Epithelial cell of alveolus of lung (primary cell): ENCODE measurements at places on chromosomes 2 and 18. TPM values are rescaled to one million over a fixed set of nuclear protein-coding genes. Genes with fewer than 3 reads are reported as not detected.

Gene COLEC11
- total RNA-seq = 2.9 and 3.5 TPM in 2 replicates

Gene CD207
- not detected in 2 replicates for total RNA-seq

Gene AQP12A
- total RNA-seq = not detected in 2 replicates

Gene FOXD4L1
- total RNA-seq = under 0.01 and 0.16 TPM in 2 replicates

Gene CXCR1
- not detected in 2 replicates for total RNA-seq

Gene PSTPIP2
- 3.3 and 11.2 TPM in 2 replicates for total RNA-seq

Gene LOXL3
- total RNA-seq = 18.6 and 25.8 TPM in 2 replicates

Gene CD8B
- total RNA-seq = not detected in 2 replicates

Gene PARD6G
- total RNA-seq = 5.9 and 10.8 TPM in 2 replicates

Gene FOXI3
- not detected in 2 replicates for total RNA-seq

Gene MBD5
- 11.5 and 26.3 TPM in 2 replicates for total RNA-seq

Gene RAB27B
- total RNA-seq = 0.08 and 7.5 TPM in 2 replicates

Gene DCAF17
- 8.8 and 11.3 TPM in 2 replicates for total RNA-seq

Gene PDE1A
- 0.13 and 15.3 TPM in 2 replicates for total RNA-seq

Gene CAMKMT
- 1.4 and 2.7 TPM in 2 replicates for total RNA-seq

Gene SP5
- total RNA-seq = not detected in 2 replicates

Gene PAX3
- not detected in 2 replicates for total RNA-seq

Gene CFLAR
- 23.7 and 62.8 TPM in 2 replicates for total RNA-seq

Gene ZDBF2
- total RNA-seq = 5.7 and 7.3 TPM in 2 replicates

Gene STARD6
- not detected in 2 replicates for total RNA-seq

Gene PPP4R1
- 53.9 and 55.1 TPM in 2 replicates for total RNA-seq

Gene DSG1
- total RNA-seq = not detected in 2 replicates

Gene ATOH8
- total RNA-seq = 5.3 and 63.2 TPM in 2 replicates

Gene CDCA7
- total RNA-seq = 9.0 and 17.3 TPM in 2 replicates

Gene ASB18
- total RNA-seq = not detected in 2 replicates

Gene RFTN2
- 4.5 and 11.9 TPM in 2 replicates for total RNA-seq

Gene SPRED2
- 18.4 and 24.0 TPM in 2 replicates for total RNA-seq

Gene MSTN
- total RNA-seq = not detected in 2 replicates

Gene FAM237A
- total RNA-seq = not detected in 2 replicates

Gene CCDC141
- 0.08 TPM in 1 of 2 replicates, not detected in the other for total RNA-seq

Gene TDRD15
- total RNA-seq = not detected in 2 replicates

Gene TCF7L1
- total RNA-seq = 0.78 and 1.4 TPM in 2 replicates

Gene KIF3C
- total RNA-seq = 12.1 and 15.9 TPM in 2 replicates

Gene UGT1A9
- not detected in 2 replicates for total RNA-seq

Gene IL1RL1
- total RNA-seq = 2.1 and 108 TPM in 2 replicates

Gene GORASP2
- total RNA-seq = 58.7 and 86.0 TPM in 2 replicates

Gene CCDC102B
- total RNA-seq = 12.8 and 18.3 TPM in 2 replicates

Gene GRB14
- 1.3 TPM in 1 of 2 replicates, not detected in the other for total RNA-seq

Gene GKN1
- total RNA-seq = not detected in 2 replicates

Gene POTEC
- not detected in 2 replicates for total RNA-seq

Gene POMC
- total RNA-seq = 0.24 and 5.6 TPM in 2 replicates

Gene AKAIN1
- total RNA-seq = not detected in 2 replicates

Gene LGALSL
- 3.4 and 17.7 TPM in 2 replicates for total RNA-seq

Gene SULT1C2
- not detected in 2 replicates for total RNA-seq

Gene MAP2
- total RNA-seq = 4.6 and 6.2 TPM in 2 replicates

Gene MOGAT1
- not detected in 2 replicates for total RNA-seq
